KG1 (cell line): ENCODE measurements at places on chromosomes 7 and 10.

DNA sequence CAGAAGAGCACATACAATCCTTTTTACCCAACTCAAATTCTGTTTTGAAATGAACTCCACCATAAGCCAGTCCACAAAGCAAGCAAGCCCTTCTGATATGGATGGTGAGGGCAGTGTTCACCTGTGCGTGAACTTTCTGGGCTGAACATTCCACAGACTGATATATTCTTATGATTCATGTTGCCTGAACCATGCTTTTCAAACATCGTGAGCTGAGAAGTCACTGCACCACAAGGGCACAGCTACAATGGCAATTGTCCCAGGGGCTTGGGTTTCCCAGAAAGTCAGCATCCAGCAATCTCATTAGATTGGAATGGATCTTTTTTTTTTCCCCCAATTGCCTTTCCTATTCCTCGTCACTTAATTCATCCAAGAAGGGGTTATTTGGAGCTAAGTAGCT is 86.9 kb upstream of the ZNF438 start:
- DNase-seq = no peak

GRCh38 chr10:26624006-26624405 is 73.5 kb upstream of the PDSS1 start:
- no peak for DNase-seq

DNA sequence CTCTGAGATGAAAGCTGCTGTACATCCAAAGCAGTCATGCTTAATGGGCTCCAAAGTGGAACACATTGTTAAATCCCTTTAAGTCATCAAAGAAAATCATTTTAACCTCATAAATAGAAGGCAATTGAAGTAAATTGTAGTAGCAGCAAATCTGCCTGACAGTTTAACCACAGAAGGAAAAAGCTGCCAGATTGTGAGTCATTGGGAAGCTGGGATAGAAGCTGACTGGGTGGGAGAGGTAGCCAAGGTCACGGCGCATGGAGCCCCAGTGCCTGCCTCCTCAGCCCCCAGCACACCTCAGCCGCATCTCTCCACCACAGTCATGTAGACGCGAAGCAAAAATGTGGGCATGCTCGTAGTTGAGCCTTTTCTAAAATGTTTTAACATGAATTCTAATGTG is 44.0 kb downstream of the TARP start:
- DNase-seq = no peak

DNA sequence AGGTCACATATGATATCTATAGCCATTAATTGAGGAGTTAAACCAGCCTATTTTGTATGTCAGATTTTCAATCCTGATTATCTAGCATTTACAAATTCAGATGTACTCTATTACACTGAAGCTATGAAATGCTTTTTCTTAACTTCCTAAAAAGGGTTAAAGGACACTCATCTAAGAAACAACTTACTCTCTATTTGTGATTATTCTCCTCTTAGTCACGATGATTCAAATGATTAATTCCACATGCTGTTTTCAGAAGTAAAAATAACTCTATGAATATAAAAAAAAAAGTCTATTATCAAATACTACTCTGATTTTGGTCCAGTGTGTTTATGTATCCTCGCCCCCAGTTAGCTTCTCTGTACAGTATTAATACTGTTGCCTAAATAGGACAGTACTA is 1199.9 kb downstream of the GATA3 start:
- DNase-seq = no peak

- DNase-seq = peak; percentile 34
Observed at GRCh38 chr10:88934900-88935672, 17.5 kb downstream of the ACTA2 start.

GRCh38 chr10:17037910-17038309 is 91.7 kb downstream of the CUBN start:
- DNase-seq = no peak

DNA sequence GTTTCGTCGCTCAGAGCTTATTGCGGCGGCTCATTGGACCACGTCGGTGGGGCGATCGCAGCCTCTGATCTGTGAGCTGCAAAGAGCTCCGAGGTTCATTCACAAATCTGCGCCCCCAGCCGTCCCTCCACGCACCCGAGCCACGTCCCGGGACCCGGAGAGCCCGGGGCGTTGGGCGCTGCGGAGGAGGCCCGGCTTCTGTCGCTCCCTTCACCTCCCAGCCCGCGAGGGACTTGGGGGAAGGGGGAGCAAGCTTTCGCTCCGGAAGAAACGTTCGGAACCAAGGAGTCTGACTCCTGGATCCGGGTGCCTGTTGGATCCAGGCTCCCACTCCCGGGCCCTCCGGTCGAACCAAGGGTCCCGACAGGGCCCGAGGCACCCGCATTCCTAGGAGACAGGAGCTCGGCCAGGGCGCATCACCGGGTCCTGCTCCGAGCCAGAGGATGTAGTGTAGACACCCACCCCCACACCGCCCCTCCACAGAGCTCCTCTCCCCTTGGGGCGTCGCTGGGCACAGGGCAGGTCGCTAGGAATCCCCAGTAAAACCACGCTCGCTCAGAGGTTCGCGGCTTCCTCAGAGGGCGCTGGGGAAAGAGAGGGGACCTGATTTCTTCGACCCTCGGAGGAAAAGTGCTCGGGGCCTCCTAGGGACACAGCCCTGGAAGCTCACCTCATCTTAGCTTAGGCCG is 7.9 kb upstream of the EN2 start:
- DNase-seq = no peak
